ENCODE measurements at places on chromosomes 5 and 9.

- DNase-seq = no peak
Observed at GRCh38 chr5:45697201-45697600, 1.0 kb upstream of the HCN1 start.

DNA sequence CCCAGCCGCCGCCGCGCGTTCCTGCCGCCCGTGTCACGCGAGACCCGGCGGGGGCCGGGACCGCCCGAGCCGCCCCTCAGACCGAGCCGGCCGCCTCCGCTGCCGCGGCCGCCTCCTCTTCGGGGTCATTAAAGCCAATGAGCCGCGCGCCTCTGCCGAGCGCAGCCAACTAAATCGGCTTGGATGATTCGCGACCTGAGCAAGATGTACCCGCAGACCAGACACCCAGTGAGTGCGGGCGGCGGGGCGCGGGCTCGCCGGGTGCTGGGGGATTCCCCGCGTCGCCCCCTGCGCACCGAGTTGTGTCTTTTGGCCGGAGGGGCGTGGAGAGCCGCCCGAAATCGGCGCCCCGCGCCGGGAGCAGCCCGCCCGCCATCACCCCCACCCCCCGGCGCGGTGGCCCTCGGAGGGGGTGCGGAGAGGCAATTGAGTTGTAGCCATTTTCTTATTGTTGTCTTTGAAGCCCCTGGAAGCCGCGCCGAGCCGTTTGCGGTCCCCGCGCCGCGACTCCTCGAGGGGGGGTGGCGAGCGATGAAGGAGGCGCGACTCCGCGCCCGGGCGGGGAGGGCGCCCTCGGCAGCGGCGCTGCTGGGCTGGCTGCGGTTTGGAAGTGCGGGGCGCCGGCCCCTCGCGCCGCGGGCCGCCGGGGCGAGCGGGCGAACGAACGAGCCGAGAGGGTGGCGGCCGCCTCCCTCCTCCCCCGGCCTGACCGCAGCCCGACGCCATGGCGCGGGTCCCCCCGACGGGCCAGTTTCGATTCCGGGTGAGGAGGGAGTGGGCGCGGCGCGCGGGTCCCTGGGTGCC is 1.0 kb downstream of the TLE4 start:
- DNase-seq = no peak

GRCh38 chr9:30977965-30978364 is 1406.5 kb upstream of the ACO1 start:
- DNase-seq = no peak

DNA sequence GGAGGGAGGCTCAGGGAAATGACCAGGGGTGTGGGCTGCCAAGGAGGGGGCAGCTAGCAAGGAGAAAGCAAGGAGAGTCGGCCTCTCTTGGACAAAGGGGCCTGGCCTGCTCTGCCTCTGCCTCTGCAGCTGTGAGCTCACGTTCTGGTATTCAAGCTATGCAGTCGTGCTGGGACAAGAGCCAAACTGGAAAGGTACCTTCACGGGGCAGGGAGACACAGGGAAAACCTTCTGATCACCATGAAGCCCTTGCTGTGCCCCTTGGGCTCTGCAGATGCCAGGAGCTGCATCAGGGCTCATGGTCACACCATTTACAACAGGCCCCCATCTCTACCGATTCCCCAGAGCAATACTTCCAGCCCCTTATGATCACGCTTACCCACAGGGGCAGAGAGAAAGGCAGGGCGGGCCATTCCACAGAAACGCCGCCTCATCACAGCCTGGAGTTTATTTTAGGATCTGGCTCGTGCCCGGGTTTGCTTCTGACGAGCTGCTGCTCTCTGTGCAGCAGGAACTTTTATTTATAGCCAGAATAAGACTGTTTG is 63.2 kb downstream of the PRRT1B start:
- no peak for DNase-seq

- no peak for DNase-seq
Observed at GRCh38 chr5:62143268-62144229, 162.5 kb upstream of the KIF2A start.

DNA sequence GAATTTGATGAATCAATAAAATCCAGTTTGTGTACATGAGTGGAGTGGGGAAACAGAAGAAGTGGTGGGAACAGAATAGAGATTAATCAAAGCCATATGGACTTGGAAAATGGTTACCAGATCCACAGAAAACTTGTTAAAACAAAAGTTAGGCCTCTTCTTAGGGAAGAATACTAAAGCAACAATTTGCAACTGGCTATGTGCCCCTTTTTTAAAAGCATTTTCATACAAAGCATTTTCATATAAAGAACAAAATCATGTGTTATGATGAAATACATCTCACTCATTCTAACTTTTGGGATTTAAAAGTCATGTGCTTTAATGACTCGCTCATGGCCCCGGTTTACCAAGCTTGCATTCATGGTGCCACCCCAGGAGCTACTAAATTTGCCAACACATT is 276.9 kb downstream of the EFNA5 start:
- no peak for DNase-seq

GRCh38 chr5:80149161-80149609 is 106.7 kb downstream of the SERINC5 start:
- DNase-seq = no peak

- DNase-seq = no peak
Observed at GRCh38 chr5:109315245-109315644, 94.5 kb downstream of the PJA2 start.

DNA sequence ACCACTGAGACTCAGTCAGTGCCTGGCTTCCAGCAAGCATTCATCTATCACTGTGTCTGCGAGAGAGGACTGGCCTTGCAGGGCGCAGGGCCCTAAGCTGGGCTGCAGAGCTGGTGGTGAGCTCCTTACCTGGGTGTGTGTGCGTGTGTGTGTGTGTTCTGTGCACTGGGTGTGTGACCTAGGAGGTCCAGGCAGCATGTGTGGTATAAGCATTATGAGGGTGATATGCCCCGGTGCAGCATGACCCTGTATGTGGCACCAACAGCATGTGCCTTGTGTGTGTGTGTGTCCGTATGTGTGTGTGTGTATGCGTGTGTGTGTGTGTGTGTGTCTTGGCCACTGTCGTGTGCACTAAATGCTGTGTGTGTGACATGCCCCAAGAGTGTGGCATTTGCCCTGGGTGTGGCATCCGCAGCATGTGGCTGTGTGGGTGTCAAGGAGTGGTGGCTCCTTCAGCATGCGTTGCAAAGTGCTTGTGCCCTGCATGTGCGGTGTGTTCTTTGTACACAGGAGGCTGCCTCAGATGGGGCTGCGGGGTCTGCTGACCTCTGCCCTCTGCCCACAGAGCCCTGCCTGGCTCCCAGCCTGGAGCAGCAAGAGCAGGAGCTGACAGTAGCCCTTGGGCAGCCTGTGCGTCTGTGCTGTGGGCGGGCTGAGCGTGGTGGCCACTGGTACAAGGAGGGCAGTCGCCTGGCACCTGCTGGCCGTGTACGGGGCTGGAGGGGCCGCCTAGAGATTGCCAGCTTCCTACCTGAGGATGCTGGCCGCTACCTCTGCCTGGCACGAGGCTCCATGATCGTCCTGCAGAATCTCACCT is 3.3 kb downstream of the FGFR4 start:
- no peak for DNase-seq

- DNase-seq = no peak
Observed at GRCh38 chr5:175851311-175851710, 20.1 kb upstream of the CPLX2 start.

GRCh38 chr5:21391506-21391905 is 1403.5 kb upstream of the CDH18 start:
- DNase-seq = no peak

DNA sequence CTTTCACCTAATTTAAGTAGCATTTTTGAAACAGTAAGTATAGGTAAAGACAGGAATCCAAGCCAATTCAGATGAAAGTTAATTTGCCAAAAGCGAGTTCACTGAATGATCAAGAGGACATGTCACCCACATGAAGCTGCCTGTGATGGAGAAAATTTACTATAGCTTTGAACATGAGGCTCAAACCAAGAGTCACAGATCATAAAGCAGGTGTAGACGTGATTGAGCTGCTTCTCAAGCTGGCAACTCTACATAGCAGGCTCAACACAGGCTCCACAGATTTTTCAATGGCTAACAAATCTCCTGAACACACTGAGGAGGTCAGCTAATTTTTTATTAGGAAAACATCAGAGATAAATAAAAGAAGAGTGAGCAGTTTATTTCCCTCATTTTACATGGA is 173.7 kb downstream of the FAM114A2 start:
- DNase-seq = no peak

GRCh38 chr9:27391040-27391895 is 94.3 kb upstream of the EQTN start:
- no peak for DNase-seq

DNA sequence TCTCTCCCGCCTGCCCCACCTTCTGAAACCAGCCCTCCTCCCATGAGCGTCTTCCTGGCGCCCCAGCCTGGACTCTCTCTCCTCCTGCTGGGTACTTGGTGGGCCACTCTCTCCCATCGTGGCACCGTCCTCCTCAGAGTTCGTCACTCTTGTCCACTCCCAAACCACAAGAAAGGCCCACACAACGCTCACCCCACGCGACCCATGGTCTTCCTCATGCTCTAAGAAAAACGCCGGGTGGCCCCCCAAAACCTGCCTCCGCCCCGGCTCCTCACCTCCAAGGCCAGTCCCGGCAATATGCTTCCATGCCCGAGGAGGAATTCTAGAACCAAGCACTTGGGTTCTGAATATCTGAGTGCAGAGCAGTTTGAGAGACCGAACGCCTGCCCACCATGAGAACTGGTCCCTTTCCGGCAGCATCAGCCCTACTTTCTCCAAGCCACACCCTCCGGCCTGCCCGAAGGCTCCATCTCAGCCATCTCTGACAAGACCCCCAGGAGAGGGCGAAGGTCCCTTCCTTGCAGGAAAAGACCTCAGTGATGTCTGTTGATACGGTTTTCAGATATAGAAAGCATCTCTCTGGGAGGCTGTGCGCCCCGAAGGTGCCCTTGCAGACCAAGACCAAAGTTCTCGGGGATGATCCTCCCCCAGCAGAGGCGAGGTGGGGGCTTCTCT is 15.0 kb downstream of the SLC6A3 start:
- no peak for DNase-seq

DNA sequence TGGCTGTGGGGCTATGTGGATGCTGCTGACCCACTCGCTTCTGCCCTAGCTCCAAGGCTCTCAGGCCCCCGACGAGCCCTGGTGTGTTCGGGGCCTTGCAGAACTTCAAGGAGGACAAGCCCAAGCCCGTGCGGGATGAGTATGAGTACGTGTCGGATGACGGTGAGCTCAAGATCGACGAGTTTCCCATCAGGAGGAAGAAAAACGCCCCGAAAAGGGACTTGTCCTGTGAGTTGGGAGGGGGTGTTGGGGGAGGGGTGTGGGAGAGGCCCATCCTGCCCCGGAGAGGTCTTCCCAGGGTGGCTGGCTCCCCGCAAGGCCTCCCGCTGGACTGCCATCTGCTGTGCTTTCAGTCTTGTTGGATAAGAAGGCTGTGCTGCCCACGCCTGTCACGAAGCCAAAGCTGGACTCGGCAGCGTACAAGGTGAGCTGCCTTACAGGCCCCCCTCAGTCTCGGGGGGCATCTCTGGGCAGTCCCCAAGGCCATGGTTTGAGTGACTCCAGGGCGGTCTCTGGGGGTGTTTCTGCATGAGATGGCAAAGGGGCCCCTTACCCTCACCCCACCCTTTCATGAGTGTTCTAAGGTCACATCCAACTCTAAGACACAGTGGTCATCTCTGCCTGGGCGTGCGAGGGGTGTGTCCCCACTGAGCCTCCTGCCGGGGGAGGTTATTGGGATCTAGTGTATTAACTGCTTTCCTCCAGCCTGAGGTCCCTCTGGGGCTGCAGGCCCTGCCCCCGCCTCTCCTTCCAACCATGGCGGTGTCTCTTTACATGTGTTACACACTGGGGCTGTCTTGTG is 89.5 kb downstream of the PHF2 start:
- no peak for DNase-seq
